Renal cortex interstitium (tissue), 15 donors: ENCODE measurements at places on chromosomes 3 and 15.
A peak's percentile ranks its signal among the peaks of the same experiment; 100 is the strongest.

DNA sequence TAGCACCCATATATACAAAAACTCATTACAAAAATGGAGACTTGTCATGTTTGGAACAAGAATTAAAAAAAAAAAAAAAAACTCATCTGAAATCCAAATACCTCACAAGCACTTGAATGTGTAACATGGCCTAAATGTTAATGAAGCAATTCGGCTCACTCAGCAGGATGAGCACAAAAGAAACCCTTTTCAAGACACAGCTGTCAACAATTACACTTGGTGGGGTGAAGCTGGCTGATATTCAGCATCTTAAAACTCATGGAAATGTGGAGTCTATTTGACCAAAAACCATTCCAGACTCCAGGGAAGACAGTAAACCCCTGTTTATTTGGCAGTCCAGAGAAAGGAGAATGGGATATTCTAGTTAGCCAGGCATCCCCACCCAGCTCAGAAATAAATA is 205.4 kb upstream of the TSC22D2 start:
- no peak for DNase-seq

GRCh38 chr15:39976291-39977274 is 42.7 kb downstream of the EIF2AK4 start:
- DNase-seq = peak; percentile 45

DNA sequence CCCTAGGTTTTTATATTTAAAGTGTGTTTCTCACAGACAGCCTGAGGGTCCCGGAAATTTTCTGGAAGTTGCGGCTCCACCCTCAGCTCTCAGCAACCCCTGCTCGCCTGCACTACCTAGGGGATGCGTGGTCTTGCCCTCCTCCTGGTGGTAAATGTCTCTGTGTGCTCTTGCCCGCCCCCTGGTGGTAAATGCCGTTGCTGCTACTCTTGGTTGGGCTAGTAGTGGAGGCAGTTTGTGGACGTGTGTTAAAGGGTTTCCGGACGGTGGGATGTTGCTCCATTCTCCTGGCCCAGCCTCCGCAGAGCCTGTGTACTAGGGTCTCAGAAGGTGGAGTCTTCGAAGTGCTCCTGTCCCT is 27.4 kb downstream of the STOML1 start:
- no peak for DNase-seq

- no peak for DNase-seq
Measured at GRCh38 chr15:83971992-83972391, 263.6 kb upstream of the GOLGA6L4 start.

DNA sequence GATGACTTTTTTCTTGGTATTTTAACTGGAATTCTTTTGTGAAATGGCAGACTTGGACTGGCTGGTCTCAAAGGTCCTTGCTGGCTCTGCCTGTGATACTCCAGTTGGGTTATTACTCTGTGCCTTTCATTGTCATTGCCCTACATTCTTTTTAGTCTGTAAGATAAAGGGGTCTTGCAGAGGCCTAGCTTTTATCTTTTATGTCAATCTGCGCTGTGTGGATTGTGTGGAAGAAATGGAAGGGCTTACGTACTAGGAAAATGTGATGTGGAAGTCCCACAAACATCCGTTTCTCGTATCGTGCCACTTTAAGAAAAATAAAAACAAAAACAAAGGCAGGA is 8.7 kb upstream of the TMEM212 start:
- DNase-seq = no peak
